ENCODE measurements at places on chromosomes 12 and 14.

- no peak for DNase-seq
These were observed 11.0 kb downstream of the SLCO1A2 start for GRCh38 chr12:21323736-21324135.

DNA sequence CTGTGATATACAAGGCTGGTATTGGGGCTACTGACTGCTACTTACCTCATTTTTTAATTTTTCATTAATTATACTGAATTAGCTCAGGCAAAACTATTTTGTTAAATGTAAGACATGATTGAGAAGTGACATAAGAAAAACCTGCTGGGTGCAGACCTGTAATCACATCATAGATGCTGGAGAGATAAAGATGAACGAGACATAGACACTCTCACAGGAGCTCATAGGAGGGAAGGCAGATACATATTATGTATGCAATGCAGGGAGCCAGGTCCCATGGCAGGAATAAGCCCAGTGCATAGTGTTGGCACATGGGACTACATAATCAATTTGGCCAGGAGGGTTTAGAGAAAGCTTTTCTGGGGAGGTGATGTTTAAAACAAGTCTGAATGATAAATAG is 74.9 kb downstream of the PRKCH start:
- DNase-seq, result no peak

DNA sequence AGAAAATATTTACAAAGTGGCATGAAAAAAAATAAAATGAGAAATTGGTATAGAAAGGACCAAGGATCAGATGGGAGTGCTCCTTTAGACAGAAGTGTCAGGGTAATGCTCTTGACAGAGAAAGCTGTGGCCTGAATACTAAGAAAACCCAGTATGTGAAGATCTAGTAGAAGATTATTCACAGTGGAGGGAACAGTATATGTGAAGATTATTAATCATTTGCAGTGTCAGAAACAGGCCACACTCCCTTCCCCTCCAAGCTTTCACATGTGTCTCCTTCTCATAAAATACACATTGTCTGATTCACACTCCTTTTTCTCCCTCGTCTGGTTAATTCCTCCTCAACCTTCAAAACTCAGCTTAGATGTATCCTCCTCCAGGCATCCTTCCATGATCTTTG is 41.3 kb downstream of the CAPS2 start:
- no peak for DNase-seq

DNA sequence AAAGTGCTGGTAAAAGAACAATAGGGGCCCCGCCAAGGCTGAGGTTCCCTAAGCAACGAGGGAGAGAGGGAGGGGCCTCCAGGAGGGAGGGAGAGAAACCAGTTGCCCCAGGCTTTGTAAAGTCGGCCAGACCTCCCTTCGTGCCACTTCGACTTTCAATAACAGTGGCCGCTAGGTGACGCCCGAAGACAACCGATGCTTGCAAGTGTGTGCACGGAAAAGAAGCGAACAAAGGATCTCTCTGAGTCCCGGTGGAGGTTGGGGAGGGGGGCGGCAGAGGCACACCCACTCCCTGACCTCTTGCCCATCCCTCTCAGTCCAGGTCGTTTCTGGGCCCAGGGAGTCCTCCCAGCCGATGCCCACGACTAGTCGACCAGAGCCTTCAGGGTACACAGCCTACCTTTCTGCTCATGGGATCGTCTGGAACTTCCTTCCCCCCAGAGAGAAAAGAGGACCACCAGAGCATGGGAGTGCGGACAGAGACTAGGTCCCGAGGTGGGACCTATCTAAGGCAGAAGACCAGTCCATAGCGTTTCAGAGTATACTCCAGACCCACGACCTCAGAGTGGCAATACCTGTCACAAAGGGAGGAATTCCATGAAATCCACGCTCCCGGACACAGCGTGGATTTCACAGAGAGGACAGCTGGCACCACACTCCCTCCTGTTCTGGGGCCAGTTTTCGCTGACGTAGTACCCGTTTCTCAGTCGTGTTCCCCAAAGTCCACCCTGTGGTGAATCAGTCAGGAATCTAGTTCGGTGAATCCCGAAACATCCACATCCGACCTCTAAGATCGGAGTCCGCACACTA is 262.7 kb upstream of the ALG10B start:
- DNase-seq, result no peak

DNA sequence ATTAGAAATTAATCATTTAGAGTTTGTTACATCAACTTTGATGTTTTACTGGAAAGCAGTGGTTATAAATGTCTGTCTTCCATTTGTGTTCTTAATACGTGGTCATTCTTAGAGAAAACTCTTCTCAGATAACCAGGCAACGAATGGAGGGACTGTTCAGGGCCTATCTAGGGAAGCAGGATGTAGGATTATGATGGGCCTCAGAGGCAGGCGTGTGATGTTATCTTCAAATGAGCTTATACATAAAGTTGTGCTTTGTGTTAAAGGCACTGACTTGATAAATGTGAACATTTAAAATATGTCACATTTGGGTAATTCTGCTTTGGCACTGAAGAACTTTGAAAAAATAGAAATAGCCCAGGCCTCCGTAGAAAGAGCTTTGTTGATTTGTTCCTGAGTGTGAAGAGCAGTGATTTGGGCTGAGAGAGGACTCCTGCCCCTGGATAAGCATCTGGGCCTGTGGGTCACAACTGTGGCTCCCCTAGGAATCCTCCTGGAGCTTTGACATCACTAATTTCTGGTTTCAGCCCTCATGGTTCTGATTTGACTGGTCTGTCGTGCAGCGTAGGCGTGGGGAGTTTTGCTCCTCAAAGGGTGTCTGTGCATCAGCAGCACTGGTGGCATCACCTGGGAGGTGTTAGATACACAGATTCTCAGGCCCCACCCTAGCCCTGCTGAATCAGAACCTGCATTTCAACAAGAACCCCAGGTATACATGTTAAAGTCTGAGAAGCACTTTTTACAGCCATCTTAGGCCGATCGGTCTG is 55.4 kb downstream of the SAMD4A start:
- no peak for DNase-seq

DNA sequence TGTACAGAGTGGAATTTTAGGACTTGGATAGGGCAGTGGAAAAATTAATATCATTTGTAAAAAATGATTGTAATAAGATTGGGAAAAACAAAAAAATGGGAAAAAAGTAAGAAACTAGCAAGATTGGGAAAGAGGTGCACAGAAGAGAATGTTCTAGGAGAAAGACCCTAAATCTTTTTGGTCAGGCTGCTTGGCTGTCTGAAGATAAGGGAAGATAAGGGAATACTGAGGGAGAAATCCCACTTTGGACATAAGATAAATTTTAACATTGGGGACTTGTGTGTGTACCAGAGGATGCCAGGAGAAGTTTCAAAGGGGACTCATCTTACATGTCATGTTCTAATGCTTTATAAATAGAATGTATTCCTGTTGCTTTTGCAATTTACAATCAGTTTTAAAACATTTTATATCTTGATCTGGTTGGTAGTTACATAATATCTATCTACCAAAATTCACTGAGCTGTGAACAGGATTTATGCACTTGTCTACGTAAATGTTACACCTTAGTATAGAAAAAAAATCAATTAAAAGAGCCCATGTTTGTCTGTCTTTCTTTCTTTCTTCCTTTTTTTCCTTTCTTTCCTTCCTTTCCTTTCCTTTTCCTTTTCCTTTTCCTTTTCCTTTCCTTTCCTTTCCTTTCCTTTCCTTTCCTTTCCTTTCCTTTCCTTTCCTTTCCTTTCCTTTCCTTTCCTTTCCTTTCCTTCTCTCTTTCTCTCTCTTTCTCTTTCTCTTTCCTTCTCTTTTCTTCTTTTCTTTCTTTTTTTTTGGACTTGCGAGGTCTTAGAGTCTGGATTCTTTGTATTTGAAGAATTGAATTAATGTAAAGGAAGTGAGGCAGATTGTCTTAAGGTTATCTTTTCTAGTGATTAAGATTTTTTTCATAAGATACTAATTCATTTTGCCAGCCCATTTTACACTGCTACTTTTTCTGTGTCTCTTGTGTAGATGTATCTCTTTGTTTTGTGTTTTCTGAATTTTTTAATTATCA is 66.1 kb downstream of the KTN1 start:
- no peak for DNase-seq

GRCh38 chr12:26077915-26078702 is 46.7 kb downstream of the BHLHE41 start:
- no peak for DNase-seq

All from cerebellar nuclear complex (tissue), 1 donor.